IPS-NIHi11 (cell line): ENCODE measurements at places on chromosomes 7 and 10.
A peak's percentile ranks its signal among the peaks of the same experiment; 100 is the strongest.

- peak; percentile 14 for DNase-seq
Observed at GRCh38 chr7:122689346-122690109, 9.4 kb downstream of the RNF133 start.

DNA sequence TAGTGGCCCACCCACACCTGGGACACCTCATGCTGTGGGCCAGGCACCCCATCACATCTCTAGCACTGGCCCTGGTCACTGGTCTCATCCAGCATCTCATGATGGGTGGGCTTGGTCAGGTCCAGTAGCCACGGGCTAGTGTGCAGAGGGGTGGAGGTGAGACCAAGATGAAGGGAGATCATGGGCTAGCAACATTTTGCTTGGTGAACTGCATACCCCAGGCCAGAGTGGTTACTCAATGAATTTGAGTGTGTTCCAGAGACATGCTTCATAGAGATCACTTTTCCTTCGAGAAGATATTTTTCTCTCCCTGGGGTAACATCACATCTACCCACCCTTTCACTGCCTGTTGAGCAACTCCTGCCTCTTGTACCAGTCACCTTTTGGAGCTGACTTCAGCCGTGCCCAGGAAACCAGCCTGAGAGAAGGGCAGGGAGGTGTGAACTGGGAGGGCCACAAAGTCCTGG is 44.2 kb downstream of the MINDY4 start:
- no peak for DNase-seq

GRCh38 chr10:119336599-119336998 is 129.2 kb downstream of the GRK5 start:
- no peak for DNase-seq

- no peak for DNase-seq
Observed at GRCh38 chr7:2818121-2818520, 26.0 kb downstream of the GNA12 start.

- peak; percentile 49 for DNase-seq
Observed at GRCh38 chr7:38374507-38374906, 101.1 kb upstream of the TARP start.

DNA sequence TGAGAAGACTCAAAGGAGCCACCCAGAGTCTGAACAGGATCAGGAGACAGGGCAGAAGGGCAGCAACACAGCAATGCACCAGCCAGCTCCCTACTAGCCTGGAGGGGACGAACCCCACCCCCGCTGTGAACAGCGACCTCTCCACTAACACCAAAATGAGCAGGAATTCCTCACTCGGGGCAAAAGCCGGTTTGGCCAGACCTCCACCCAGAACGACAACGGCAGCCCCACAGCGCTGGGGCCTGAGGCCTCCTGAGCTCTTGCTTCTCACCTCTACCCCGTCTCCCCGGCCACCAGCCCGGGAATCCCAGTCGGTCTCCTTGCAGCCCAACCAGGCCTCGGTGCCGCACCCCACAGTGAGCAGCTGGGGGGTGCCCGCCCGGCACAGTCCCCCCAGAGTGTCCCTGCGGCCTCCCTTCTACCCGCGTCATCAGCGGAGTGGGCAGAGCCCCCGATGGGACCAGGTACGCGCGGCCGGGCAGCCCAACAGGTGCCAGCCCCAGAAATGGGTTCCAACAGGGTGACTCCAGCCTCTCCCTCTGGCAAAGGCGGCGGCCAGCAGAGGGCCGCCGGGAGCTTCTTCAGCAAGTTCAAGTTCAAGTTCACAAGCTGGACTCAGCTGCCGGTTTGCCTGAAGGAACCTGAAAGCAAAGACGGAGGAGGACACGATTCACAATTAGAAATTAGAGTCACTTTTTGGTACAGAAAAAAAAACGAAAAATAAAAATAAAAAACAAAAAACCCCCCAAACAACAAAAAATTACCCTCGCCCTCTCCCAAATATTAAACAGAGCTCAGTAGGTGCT is 129.0 kb downstream of the MARCHF5 start:
- peak; percentile 72 for DNase-seq

DNA sequence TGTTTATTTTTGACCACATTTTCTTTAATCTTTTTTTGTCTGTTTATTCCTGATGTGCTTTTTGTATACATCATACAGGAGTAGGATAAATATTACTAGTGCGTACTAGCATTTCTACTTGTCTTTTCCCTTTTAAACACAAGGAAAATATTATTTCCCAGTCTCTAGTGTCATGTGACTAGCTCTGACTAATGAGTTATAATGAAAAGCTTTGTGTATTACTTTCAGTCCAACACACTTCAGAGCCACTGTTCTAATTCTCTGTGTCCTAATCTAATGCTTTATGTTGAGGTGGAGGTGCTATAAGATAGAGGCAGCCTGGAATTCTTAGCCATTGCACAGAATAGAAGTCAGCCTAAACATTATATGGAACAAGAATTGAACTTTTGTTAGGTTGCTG is 65.0 kb upstream of the RAB18 start:
- DNase-seq = no peak

- no peak for DNase-seq
Observed at GRCh38 chr10:11489591-11489990, 121.9 kb downstream of the USP6NL start.

- DNase-seq = no peak
Observed at GRCh38 chr7:36015733-36016132, 137.3 kb upstream of the EEPD1 start.

GRCh38 chr7:138917771-138918170 is 63.4 kb downstream of the KIAA1549 start:
- DNase-seq = no peak

DNA sequence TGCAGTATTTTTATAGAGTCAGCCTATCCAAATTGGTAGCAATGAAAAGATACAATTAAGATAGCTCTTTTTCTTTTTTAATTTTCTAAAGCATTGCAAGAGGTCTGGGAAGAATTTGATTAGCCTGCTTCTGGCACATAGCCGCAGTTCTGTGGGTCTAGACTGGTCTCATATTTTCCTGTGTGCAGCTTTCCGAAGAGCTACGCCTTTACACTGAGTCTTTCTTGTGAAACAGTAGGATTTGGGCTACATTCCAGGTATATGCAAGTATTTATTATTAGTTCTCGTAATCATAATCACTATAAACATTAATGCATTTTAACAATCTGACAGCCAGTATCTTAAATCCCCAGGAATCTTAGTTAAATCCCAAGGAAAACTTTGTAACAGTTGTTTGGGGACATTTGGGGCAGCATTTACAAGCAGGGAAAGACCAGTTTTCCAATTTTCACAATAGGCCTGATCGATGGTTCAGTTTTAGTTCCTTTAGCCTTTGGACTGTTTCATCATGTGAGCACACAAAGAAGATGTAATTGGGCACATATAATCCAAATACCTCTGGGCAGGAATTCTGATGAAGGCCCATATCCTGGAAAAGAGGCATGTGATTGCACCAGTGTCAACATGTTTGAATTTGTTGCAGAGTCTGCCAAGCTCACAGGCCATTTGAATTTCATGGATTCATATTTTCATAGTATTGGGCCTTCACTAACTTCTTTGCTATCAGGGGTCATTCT is 287.3 kb downstream of the INHBA start:
- no peak for DNase-seq

DNA sequence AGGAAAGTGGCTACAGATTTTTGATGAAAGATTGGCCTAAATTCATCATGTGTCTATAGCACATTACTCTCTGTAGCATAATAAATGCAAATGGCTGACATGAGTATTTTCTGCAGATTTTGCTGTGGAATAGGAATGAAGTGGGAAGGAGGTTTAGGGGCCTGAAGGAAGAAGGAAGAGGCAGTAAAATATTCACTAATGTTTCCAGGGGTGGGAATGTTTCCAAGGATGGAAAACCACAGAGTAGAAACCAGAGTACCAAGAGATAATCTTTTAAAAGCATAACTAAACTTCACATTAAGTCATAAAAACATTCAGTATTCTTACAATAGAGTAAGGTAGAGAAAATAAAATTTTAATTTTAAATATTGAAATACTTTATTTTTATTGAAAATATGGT is 267.8 kb downstream of the BICC1 start:
- DNase-seq = no peak

DNA sequence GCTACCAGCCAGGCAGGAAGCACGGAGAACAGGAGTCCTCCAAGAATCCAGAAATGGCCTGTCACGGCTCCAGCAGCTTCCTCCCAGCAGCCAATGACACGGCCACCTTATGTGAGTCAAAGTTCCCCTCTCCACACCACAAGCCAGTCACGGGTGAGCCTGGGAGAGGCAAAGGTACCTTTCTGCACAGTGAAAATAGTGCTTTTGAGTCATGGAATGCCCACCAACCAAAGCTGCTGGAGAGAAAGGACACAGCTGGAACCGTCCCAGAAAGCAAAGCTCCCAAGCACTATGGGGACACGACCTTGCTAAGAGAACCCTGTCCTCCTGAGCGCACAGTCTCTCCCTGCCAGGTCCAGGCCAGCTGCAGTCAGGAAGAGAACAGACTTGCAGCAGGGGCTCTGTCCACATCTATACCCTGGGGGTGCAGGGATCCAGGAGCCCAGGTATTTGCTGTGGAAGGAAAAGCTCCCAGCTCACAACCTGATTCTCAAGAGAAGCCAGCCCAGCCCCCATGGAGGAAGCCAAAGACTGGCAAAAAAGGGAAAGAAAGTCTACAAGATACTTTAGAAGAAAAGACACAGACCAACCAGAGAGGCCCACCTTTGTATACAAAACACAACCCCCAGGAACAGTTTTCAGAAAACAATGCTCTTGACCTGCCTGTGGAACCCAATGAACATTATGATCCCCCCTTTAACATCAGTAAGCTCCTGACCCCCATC is 24.4 kb downstream of the C10orf71 start:
- DNase-seq = no peak

DNA sequence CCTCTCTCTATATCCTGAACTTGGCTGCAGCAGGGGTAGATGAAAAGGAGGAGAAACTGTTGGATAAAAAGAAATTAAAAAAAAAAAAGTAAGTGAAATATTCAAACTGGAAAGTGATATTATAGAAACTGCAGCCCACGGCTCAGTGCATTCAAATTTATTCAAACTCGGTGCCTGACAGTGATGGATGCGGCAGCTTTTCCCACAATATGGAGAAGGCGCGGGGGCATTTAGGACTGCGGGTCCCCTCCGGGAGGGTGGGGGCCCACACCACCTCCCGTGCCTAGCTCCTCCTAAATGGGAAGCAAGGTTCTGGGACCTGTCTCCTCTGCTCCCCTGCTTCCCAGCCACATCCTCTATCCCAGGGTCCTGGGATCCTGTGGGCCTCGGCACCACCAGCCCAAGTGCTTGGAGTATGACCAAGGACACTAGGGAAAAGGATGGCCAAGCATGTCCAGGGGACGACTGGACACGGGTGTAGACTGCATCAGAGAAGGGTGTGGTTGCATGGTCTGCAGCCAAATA is 82.4 kb downstream of the HIF1AN start:
- no peak for DNase-seq

DNA sequence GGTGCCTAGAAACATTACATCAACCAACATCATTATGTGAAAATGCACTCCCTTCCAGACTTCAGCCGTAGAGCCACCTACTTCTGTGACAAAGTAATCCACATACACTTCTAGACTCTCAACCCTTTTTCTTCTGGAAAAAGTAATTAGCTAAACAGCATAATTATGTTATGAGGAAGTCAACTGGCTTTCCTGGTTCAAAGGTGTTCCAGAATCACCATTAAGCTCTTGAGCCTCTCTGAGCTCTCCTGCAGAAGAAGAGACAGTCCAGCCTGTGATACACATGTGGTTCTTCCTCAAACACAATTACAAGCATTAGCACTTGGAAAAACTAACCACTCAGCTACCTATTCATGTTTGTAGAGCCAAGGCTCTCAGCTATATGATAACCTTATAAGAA is 52.5 kb downstream of the TNS3 start:
- DNase-seq = no peak

- peak; percentile 64 for DNase-seq
Observed at GRCh38 chr7:102170393-102170970, 116.2 kb upstream of the SH2B2 start.

- DNase-seq = no peak
Observed at GRCh38 chr10:101273741-101274140, 44.5 kb upstream of the LBX1 start.

DNA sequence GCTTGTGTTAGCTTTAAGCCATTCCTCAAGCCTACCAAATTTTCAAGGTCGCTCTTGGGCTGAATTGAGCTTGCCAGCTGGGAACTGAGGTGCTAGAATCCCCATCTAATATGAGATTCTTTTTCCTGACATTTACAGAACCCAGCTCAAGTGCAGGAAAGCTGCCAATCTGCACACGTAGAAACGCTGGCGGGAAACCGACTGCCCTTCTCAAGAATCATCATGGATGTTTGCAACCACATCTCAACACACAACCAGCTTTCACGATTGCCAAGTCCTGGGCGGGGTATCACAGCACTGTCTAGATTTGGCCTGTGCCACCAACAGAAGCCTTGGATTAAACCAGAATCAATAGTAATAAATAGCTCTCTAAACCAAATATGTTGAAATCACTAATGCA is 203.7 kb downstream of the DIP2C start:
- no peak for DNase-seq

DNA sequence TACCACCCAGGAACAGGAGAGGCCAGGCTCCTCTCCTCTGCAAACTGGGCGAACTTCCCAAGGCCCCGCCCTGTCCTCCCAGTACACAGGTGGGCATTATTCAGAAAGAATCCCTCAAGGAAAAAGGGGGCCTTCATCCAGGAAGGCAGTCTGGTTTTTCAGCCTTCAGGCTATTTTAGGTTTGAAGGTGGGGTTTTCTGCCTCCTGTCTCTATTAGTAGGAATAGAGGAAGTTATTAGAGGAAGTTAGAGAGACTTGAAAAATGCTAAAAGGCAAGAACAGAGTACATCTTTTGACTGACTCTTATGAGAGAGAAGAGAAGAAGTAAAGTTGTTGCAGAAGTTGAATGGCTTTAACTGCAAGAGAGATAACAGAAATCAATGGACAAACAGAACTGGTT is 250.9 kb upstream of the SORCS1 start:
- no peak for DNase-seq

GRCh38 chr10:119365773-119366599 is 158.6 kb downstream of the GRK5 start:
- no peak for DNase-seq

DNA sequence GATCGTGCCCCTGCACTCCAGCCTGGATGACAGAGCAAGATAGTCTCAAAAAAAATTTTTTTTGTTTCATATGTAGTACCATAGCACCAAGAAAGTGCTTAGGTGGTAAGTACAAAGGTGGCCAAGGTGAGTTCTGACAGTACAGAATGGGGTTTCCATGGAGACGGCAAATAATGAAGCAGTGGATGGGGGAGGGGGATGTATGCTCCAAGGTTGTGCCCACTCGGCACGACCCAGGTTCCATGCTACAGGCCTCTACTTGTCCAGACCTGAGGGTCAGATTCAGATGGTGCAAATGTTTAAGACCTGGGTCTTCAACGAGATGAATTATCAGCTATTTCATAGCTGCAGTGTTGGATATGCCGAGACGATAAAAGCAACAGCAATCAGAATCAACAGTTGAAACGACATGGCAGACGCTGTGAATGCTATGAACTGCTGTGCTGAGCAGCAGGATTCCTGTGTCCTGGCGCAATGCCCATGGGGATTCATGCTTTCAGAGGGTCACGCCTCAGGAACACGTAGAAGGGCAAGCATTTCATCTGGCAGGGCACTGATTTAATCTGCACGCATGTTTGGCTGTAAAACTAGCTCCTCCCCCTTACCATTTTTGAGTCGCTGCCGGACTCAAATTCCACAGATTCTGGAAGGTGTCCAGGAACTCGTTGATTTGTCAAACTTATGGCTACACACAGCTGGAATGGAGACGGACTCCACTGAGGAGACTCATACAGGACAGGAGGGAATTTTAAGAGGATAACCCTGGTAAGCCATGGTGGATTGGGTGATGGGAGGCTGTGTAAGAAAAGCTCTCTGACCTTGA is 256.5 kb downstream of the FRMD4A start:
- peak; percentile 33 for DNase-seq
